ENCODE measurements at places on chromosomes 5 and 9.

DNA sequence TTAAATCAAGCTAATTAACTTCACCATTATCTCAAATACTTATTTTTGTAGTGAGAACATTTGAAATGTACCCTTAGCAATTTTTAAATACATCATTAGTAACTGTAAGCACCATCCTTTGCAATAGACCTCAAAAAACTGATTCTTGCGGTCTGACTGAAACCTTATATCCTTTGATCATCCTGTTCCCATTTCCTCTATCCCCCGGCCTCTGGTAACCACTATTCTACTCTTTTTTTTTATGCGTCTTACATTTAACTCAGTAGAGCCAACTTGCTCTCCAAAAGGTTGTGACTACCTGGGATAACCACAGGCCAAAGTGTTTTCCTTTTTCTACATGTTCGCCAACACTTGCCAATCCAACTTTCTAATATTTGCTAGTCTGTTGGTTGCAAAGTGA lies 106.1 kb downstream of the IRX1 start:
- DNase-seq: no peak

DNA sequence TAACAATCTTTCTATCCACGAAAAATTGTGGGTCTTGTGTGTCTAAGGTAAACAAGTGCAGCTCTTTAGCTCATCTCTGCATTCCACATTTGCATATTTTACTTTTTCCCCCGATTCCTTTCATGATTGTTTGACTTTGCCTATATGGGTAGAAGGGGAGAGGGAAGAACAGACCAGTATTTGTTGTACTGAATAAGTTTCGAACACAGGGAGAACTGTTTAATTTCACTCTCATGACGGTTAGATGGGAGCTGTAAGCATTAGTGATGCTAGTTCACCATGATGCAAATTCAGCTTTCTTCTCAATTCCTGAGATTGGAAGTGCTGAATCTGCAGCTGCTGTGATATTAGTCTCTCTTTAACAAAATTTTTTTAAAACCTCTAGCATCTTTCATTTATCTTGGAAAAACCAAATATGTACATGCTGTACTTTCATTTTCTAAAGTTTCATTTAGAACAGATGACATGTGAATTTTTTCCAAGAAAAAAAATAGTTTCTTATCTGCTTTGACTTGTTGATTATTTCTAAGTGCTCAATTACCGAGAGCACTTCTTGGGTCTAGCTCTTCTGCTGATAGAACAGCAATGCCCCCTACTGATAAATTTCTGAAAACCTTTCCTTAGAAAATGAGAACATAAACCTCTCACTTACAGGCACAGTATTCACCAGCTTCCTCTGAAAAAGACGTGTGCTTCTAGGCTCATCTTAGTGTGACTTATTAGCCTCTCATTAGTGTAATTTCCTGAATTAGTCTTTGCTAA lies 149.5 kb downstream of the BAAT start:
- DNase-seq: no peak

- DNase-seq: no peak
Observed at GRCh38 chr9:127181595-127182190, 59.3 kb upstream of the ANGPTL2 start.

GRCh38 chr9:134460896-134461295 lies 134.6 kb downstream of the RXRA start:
- DNase-seq: no peak

DNA sequence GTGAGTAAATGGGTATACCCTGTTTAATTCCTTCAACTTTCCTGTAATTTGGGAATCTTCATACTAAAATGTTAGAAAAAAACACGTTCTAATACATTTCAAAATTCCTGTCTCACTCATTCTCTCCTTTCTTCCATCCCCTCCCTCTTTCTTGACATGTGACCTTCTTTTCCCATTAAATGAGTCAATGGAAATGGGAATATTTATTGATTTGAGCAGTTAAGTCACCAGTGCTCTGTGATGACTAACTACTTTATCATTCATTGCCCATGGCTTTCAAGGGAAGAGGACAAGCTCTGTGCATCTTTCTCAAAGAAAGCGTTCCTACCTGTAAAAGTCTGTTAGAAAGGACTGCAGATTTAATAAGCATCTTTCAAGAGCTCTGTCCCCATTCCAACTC lies 144.4 kb upstream of the MAP3K1 start:
- DNase-seq: no peak

DNA sequence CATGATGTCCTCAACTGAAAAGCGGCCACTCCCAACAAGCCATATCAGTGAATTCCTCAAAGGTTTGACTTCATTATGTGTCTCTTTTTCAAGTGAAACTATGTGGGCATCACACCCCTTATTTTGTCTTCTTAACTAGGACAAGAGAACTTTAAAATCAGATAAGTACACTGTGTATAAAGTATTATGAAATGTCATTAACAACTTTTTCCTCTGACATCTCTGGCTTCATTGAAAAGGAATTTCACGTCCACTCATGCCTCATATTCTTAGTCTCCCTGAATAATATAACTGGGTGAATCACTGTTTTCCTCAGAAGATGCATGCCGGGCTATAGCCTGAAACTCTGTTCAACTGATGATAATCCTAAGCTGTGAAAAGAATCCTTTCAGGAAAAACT lies 415.8 kb downstream of the ACTL7B start:
- DNase-seq: no peak

DNA sequence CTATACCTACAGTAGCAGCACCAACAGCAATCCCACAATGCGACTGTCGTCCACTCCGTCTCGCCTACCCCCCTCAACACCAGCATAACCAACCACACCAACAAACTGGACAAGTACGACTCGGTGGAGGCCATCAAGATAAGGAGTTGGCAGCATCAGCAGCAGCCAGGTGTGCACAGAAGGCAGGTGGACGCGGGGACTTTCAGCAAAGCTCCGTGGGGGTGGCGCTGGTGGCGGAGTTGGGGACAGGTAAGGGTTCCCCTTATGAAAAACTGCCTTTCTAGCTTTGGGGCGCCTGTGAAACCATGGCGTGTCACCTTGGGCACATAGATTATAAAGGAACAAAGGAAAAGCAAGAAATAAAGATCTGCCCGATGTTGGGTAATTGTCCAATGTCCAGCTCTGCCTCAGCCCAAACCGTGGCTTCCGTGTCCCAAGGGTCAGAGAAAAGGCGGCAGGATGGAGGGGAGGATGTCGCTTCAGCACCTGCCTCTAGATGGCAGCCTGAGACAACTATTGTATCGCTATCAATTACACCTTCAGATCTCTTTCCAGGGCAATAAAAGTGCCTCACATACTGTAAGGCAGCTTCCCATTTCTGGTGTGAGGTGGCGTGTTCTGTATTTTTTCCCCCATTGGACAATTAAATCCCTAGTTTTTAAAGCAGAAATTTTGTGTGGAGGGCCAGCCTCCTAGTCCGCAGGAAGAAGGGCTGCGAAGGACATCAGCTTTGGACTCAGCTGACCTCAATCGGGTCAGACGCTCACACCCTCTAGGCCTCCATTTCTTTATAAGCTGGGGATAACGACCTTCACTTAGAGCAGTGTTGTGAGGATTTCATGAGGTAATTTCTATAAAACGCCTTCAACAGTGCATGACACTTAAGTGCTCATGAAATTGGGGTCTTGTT lies 58.8 kb downstream of the MTRR start:
- peak; percentile 65 for DNase-seq
